ACHN (cell line): ENCODE measurements at places on chromosomes 4 and X.

- DNase-seq: no peak
Measured at GRCh38 chr4:139791681-139792080, 126.1 kb downstream of the MGST2 start.

GRCh38 chr4:6674500-6675149 is 19.1 kb upstream of the S100P start:
- DNase-seq: peak; percentile 48

DNA sequence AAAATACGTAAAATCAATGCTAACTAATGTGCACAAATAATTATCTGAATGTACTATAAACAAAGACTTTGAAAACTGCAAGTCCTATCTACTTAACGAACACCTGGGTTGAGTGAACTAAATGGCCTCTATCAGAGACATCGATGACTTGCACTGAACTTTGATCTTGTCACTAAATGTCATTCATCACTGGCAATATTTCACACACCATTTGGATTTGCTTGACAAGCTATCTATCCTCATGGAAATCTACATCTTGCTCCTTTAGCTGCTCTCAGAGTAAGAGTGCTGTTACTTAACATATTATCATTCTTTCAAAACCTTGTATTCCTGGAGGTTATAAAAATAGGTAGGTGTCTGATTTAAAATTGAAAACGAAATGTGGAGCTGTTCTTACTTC is 289.3 kb downstream of the TLL1 start:
- no peak for DNase-seq

DNA sequence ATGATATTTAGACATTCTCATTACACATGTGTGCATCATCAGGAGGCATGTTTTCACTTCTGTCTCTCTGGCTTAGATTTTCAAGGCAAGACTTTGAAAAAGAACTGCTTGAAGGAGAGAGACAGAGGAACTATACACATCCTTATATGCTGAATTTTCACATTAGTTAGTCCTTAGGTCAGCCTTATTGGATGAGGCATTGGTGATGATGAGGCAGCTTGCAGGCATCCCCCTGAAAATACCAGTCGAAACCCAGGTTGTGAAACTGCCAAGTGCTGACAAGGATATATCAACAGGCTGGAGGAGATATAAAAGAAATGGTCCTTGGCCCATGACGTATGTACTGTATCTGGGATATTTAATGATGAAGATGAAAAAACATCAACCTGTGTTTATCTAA is 297.2 kb upstream of the AADAT start:
- no peak for DNase-seq

DNA sequence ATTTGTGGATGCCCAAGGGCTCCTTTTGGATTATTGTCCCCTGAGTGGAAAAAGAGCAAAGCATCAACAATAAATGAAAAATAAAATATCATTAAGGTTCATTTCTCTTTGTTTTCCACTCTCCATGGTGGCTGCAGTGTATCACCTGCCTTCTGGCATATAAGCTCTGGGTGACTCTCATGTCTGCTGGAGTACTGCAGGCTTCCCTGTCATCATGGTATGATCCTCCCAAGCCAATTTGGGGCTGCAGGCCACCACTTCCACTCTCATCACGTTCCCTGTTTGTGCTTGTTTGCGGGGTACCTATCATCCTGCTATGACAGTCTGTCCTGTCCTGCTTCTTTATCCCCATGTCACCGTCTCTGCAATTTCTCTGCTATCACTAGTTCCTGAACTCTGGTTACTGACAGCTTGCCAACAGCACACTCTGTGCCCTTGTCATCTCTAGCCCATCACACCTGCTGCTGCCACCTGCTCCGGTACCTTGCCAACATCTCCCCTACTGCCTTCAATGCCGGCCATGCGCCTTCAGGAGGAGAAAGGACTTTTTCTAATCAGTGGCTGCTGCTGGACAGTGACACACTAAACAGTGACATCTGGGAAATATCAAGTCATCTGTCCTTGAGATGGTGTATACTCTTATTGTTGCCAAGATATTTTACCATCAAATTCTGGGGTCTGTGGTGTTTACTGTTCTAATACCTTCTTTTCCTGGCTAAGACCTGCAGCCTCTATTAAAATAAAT is 23.0 kb upstream of the FGF5 start:
- DNase-seq: no peak

DNA sequence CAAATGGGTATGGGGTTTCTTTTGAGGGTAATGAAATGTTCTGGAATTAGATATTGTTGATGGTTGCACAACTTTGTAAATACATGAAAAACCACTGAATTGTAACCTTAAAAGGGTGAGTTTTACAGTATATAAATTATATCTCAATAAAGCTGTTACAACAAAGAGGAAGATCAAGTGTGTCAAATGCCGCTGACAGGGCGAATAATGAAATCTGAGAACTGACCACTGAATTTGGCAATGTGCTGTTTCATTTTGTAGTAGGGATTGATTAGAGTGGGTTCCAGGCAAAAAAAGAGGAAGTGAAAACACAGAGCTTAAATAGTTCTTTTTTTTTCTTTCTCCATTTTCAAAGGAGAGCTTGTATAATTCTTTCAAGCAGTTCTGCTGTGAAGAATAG is 161.1 kb upstream of the NAP1L5 start:
- no peak for DNase-seq

DNA sequence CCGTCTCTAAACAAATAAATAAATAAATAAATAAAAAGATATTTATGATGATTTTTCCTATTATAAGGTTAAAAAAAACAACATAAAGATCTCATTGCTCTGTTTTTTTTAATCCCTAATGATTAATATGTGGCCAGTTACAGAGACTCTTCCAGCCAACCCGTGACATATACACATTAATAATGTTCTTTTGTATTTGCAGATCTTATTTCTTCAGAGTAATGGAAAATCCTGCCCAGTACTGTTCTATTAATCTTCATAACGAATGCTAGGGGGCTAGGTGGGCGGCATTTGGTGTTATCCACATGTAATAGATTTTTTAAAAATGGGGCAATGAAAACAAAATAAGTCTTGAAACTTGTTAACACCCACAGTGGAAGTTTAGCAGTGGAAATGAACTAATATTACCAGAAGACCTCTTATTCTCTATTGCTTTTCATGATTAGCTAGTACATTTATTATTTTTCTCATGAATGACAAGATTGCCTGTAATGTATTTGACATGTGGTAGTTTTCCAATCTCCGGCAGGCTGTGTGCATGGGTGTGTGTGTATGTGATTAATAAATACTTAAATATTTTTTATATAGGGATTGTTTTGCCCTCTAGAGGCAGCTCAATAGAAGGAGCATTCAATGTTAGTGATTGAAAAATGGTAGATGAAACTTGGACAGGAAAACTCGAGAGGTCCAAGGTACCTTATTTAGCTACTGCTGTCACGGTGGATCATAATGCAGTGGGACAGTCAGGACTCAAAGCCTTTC is 457.4 kb downstream of the IL1RAPL1 start:
- DNase-seq: no peak

- no peak for DNase-seq
Measured at GRCh38 chr4:101421386-101421785, 74.1 kb upstream of the PPP3CA start.

GRCh38 chr4:110508827-110509710 is 33.1 kb downstream of the ENPEP start:
- peak; percentile 22 for DNase-seq

DNA sequence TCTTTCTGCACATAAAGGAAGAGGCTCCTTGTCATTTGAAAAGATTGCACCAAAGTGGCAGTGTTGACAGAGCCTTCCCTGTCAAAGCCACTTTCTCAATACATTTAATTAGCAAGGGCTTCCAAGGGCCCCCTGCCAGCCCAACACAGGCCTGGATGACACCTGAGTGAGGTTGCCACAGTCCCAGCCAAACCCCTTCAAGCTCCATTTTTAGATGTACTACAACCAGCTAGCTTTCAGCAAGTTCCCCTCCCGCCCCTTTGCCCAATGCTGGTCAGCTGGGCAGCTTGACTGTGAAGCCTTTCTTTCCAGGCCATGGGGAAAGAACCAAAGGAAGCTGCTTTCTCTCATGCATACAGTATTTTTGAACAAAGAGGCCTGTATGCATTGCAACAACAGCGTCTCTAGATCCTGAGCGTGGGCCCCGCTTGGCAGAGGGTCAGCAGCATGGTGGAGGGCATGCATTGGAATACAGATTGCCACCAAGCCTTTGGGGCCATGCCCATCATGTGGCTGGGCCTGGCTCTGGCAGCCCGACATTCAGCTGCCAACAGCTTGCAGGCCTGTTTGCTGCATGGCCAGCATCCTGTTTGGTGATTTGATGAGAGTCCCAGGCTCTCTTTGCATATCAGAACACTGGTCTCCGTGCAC is 261.1 kb upstream of the GATB start:
- DNase-seq: no peak

GRCh38 chr4:159946983-159947615 is 844.2 kb downstream of the RAPGEF2 start:
- DNase-seq: peak; percentile 73

DNA sequence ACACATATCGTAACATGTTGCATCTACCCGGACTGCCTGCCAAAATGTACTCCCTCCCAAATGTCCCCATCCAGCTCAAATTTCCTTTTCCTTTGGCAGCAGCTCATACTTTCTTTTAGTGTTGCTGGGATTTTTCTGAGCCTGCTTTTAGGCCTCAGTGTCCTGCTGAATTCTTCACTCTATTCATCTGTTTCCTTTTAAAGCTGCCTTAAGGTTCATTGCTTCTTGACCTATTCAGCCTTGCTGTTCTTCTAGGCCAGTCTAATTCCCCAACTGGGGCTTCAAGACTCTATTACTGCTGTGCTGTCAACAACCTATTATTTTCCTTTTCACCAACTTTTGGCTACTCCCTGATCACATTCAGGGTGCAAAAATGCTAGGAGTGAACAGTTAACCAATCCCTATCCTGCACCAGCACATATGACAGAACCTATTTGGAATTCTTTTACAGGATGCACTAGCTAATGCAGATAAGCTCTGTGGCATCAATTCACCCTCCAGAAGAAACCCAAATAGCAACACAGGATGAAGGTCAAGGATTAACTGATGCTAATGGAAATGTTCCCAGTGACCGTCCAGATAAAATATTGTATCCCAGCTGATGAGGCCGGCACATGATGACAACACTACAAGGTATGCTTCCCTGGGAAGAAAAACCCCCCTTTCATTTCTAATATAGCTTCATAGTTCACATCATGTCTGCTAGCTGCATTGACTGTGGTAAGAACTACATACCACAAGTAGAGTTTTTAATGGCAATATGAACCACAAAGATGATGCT is 114.7 kb upstream of the TTC29 start:
- no peak for DNase-seq

DNA sequence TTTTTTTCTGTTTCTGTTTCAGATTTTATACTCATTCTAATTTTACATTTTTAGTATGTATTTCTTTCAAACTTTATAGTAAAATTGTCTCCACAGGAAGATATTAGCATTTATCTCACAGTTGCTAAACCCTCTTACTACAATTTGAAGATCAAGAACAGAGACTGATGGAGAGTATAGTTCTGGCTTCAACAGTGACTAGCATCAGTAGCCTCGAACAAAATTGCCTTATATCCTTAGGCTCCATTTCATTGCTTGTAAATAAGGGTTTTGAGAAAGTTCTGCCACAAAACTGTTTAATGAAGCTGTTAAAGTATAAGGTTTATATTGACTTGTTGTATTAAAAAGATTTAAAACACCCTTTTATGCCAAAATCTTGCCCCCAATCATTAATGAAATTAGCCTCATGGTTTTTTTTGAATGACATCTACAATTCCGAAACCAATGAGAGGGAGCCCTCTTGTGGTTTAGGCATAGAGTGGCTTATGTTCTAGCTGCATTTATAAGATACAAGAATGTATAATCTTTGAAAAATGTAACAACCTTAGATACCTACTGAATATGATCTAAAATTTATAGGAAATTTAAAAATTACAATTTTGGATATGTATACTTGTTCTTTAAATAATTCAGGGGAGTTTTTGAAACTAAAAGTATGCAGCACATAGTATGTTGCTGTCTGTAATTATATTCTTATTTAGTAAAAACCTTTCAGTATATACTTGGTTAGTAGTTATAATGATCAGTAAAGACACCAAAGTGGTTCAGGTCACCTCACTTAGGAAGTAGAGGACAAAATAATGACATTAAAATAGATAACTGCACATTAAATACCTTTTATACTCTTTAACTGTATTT is 109.8 kb upstream of the HPGD start:
- DNase-seq: peak; percentile 47

GRCh38 chrX:112846187-112846586 is 5.6 kb upstream of the AMOT start:
- no peak for DNase-seq

- no peak for DNase-seq
Measured at GRCh38 chr4:144818136-144818535, 172.2 kb downstream of the HHIP start.

- DNase-seq: no peak
Measured at GRCh38 chrX:154092371-154092770, 5.1 kb downstream of the MECP2 start.

DNA sequence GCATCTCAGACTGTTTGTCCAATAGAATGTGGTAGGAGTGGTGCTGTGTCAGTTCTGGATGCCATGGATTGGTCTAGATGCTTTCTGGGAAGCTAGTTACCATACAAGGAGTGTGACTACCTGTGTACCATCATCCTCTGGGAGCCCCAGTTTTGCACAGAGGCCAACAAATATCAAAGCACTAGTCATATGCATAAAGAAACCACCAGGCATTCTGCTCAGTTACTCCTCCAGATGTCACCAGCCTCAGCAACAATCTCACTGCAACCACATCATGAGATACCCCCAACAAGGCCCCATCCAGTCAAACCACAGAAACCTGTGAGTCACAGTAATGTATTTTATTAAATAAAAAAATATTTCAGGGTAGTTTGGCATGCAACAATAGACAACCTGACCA is 435.8 kb upstream of the CPEB2 start:
- no peak for DNase-seq

- DNase-seq: no peak
Measured at GRCh38 chr4:80187677-80188076, 9.6 kb upstream of the PRDM8 start.

GRCh38 chr4:150004481-150004880 is 73.8 kb upstream of the DCLK2 start:
- no peak for DNase-seq

DNA sequence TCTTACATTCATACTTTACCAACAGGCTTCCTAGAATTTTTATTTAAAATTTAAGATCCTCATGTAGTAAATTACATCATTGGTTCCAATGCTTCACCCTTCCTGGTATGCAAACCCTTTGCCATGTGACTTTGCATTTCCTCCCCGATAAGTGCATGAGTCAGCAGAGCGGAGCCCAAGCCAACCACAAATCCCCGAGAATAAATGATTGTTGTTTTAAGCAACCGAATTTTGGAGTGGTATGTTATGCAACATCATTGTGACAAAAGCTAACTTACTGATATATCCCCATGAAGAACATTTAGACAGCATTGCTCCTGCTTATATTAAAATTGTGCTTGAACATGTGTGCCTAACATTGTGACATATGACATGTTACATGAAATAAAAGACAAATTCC is 199.4 kb upstream of the DDX53 start:
- peak; percentile 73 for DNase-seq

- no peak for DNase-seq
Measured at GRCh38 chr4:152374153-152374552, 161.7 kb downstream of the FBXW7 start.
